Amniotic stem cell (primary cell): ENCODE measurements at places on chromosomes 5 and 9.
A peak's percentile ranks its signal among the peaks of the same experiment; 100 is the strongest.

- peak; percentile 68 for DNase-seq
Observed at GRCh38 chr9:124054582-124055227, 43.1 kb downstream of the LHX2 start.

DNA sequence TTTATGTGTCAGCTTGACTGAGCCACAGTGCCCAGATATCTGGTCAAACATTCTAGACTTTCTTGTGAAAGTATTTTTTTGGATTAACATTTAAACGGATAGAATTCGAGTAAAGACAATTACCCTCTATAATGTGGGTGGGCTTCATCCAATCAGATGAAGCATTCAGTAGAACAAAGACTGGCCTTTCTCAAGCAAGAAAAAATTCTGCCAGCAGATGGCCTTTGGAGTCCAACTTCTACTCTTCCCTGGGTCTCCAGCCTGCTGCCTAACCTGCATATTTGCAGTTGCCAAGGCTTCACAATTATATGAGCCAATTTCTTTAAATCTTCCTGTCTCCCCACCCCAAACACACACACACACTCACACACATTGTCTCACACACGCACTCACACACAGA lies 86.4 kb downstream of the MED10 start:
- no peak for DNase-seq

- peak; percentile 62 for DNase-seq
Observed at GRCh38 chr9:35728041-35728971, 3.7 kb downstream of the TLN1 start.

DNA sequence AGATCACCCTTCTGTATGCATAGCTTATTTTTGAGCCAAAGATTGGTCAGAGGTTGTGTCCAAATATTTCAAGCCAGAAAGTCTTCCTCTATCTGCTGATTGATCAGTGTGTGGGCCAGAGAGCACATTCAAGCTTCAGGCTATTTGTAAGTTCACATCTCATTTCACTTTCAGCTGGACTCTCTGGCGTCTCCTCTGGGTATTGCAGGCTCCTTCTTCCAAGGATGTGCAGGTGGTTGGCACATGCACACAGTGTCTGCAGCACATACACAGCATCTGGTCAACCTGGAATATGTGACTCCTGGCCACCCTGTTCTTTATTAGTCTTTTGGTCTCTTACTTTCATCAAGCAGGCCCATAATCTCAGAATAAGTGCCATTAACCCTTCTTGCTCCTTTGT lies 516.1 kb downstream of the ANXA1 start:
- DNase-seq: peak; percentile 1

GRCh38 chr9:4538107-4538506 lies 47.8 kb downstream of the SLC1A1 start:
- DNase-seq: no peak

DNA sequence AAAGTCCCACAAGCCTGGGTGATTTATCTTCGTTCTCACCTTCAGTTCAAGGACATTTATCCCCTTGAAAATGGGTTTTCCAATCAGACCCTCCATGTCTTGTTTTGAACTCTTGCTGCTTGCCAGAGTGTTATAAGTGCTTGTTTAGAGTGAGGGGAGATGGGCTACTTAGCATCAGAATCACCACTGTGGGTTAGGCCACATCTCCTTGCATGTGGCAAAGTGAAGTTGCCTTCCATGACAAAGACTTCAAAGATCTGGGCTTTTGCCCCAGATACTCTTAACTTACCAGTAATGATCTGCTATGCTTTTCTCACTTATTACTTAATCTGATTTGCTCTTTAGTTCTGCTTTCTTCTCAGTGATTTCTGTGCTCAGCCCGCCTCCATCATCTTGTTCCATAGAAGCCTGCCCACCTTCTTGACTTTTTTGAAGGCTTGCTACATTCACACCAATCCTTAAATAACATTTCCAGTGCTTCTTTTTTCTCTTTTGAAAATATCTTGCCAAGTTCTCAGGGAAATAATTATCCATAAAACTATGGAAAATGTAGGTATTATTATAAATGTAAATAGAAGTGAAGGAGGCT lies 39.0 kb downstream of the GPR21 start:
- no peak for DNase-seq

DNA sequence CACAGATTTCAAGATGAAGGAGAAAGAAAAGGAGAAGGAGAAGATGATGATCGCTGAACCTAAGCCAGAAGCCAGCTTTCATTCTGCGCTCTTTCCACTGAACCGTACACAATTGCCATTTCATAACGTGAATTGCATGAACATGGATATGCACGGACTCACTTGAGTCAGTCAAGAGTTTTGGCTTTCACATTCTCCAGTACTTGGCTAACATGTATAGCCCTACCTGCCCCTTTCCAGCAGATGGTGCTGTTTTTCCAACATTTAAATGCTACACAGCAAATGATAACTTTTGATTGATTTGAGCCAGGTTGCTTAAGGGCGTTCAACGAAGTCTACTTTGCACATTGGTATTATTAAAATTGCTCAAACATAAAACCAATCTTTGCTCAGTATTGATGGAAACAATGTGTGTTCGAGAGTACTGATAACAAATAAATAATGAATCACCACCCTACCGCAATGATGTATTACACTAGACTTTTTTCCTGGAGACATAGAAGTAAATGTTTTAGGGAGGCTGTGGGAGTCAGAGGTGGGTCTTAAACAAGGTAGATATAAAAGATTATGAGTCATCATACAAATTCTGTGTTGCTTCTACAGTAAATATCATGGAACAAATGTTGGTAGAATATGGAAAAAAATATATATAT lies 196.4 kb downstream of the TRPM3 start:
- DNase-seq: peak; percentile 74

- no peak for DNase-seq
Observed at GRCh38 chr9:21684831-21685362, 117.5 kb upstream of the MTAP start.

DNA sequence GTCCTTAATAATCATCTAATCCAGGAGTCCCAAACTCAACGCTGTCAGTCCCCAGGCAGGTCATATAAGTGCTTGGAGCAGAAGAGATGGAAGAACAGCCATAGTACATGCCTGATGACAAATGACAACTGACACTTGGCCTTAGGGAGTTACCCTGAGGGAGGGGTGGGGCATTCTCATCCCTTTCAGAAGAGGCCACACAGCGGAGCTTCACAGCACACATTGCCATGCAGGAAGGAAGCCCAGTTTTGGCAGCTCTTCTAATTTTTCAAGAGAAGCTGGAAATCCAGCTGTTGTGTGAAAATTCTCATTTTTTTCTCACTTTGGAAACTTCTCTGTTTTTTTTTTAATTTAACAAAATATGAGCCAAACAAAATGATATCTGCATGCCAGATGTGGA lies 89.0 kb downstream of the ASTN2 start:
- DNase-seq: no peak

- DNase-seq: no peak
Observed at GRCh38 chr9:7907551-7908337, 108.2 kb upstream of the DMAC1 start.

DNA sequence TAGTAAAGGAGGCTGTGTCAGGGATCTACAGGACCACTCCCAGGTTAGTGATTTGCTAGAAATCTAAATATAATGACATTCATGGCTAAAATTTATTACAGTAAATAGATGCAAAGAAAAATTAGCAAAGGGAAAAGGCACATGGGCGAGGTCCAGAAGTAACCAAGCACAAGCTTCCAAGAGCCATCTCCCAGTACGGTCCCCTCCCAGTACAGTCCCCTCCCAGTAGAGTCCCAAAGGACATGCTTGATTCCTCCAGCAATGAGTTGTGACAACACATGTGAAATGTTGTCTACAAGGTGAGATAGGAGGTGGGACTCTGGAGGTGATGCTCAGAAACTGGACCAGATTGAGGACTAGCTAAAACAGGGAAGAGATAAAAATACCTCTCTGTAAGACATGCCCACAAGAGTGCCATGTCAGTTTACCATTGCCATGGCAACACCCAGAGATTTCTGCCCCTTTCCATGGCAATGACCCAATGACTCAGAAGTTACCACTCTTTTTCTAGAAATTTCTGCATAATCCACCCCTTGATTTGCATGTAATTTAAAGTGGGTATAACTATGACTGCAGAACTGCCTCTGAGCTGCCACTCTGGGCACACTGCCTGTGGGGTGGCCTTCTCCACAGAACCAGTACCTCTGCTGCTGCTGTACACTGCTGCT lies 27.9 kb upstream of the CEMIP2 start:
- no peak for DNase-seq

GRCh38 chr9:69824499-69825252 lies 4.1 kb downstream of the CFAP95 start:
- DNase-seq: no peak

GRCh38 chr9:116656501-116656971 lies 30.6 kb upstream of the TRIM32 start:
- no peak for DNase-seq

DNA sequence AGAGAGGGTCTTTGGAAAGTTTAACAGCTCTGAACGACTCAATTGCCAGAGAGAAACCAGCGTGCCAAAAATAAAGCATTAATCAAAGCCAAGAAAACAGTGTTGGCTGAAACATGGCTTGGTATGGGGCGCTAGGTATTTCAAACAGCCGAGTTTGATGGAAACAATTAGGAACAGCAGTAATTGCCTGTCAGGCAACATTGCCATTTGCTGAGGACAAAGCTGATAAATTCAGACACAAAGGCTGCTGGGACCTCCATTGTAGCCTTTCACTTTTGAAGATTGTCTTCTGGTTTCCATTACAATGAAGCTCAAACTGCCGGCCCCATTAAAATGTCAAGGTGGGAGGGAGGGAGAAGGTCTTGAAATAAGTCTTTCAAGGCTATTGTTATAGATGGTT lies 125.4 kb upstream of the SPDL1 start:
- DNase-seq: no peak
